ENCODE measurements at places on chromosomes 7 and 10.

DNA sequence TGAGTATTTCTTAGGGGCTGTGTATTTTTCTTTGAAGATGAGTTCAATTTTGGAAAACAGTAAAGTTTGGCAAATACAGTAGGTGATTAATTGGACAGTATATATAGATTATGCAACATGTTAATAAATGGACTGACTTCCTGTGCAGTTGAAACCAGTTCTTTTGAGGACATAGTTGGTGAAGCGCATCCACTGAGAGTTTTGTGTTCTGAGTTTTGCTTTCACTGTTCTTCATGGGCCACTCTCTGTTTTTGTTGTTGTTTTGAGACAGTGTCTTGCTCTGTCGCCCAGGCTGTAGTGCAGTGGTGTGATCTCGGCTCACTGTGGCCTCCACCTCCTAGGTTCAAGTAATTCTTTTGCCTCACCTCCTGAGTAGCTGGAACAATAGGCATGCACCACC lies 109.0 kb downstream of the SDHAF3 start:
- DNase-seq: no peak

- no peak for DNase-seq
Measured at GRCh38 chr7:77413128-77413527, 3.0 kb downstream of the GSAP start.

DNA sequence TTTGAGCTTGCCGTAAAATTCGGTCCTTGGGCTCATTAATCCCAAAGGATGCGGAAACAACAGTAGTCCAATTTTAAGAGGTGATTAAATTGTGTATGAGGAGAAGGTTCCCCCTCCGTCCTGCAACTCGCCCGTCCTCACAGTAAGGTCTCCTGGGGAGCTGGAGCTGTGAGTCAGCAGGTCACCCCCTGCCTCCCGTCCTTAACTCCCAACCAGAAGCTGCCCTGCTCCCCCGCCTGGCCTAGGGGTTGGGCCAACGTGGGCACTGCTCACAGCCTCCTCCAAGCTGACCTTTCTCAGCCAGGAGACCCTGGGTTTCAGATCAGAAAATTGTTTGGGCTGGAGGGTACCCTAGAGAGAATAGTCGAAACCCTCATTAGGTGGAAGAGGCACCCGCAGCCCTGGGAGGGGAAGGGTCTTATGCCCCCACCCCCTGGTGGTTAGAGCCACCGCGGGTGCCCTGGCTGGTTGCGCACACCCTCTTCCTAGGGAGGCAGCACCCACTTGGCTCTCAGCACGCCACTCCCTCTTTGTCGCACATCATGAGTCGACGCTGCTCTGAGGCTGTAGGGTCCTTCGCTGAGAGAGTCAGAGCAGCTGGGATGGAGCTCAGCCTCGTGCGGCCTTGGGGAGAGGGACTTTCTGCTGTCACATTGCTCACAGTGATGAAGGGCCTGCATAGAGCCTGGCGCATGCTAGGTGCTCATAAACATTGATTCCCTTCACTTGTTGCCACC lies 131.2 kb downstream of the TACC2 start:
- DNase-seq: no peak

- DNase-seq: no peak
Measured at GRCh38 chr7:21704359-21704758, 161.5 kb downstream of the DNAH11 start.
